ENCODE measurements at places on chromosomes 6 and 20. TPM values are rescaled to one million over a fixed set of nuclear protein-coding genes. Genes with fewer than 3 reads are reported as not detected.

DNA sequence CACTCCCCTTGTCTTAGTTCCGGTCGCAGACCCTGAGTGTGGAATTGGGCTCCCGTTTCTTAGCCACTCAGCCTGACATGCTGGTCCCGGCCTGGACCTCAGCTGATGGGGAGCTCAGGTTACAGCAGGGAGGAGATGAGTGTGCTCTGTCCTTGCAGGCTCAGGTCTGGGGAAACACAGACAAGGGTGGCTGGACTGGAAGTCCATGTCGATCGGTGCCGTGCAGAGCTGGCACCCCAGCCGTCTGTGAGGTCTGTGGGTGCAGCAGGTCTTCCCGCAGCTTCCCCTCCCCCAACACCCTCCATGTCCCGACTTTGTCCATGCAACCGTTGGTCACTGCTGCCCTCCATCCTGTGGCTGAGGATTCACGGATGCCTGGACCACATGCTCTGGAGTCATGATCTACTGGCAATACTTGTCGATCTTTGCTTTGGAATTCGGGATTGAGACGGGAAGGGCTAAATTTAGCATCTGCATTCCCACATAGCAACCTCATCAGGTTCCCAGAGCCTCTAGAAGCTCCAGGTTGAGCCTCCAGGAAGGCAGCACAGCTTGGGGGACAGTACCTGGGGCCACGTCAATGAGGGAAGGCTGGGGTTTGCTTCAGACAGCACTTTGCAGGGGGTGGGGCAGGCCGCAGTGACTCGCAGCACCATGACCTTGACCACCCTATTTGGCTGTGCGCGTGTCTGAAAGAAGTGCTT is 118.8 kb downstream of the PSMB1 start:
- no peak for DNase-seq

GRCh38 chr20:25038103-25038410 is 19.9 kb downstream of the ACSS1 start:
- DNase-seq, result no peak

DNA sequence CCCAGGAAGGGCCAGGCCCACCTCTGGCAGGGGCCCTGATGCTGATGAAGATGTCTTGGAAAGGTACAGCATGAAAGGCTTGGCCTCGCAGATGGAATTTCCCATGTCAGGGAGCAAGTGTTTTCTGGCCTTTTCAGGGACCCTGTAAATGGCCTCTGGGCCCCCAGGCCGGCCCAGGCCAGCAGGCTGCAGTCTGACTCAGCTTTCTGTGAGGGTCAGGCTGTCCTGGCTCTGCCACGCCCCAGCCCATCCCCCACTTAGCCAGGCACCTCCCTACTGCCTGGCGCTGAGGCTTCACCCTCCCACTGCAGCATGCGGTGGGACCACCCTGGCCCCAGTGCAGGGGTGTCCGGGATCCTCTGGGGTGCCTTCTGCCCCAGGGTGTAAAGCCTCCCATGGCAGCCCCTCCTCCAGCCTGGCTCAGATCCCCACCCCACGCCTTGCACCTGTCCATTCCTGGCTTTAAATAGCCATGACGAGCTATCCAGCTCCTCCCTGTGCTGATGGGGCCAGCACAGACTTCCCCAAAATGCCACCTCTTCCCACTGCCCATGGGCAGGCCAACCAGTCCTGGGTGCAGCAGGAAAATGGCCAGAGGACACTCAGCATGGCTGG is 35.6 kb upstream of the GATA5 start:
- no peak for DNase-seq

- no peak for DNase-seq
Observed at GRCh38 chr6:57174511-57174907, 2.4 kb downstream of the BAG2 start.

- DNase-seq, result no peak
Observed at GRCh38 chr20:6685181-6685582, 82.3 kb upstream of the BMP2 start.

DNA sequence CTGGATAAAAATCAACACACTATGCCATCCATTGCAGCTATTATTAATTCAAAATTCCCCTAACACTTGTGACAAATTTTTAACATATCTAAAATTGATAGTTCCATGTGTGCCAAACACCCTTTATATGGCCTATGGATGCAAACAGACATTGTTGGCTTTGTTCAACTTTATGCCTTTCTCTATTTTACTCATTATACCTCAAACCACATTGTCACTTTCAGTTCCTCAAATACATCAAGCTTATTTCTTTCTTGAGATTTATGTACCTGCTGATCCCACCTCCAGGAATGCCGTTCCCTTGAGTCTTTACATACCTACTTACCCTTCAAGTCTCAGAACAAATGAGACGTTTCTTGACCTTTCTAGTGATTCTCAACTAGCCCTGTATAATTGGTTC is 193.5 kb upstream of the PLN start:
- DNase-seq, result no peak

GRCh38 chr6:17907406-17908229 is 79.8 kb downstream of the KIF13A start:
- no peak for DNase-seq

DNA sequence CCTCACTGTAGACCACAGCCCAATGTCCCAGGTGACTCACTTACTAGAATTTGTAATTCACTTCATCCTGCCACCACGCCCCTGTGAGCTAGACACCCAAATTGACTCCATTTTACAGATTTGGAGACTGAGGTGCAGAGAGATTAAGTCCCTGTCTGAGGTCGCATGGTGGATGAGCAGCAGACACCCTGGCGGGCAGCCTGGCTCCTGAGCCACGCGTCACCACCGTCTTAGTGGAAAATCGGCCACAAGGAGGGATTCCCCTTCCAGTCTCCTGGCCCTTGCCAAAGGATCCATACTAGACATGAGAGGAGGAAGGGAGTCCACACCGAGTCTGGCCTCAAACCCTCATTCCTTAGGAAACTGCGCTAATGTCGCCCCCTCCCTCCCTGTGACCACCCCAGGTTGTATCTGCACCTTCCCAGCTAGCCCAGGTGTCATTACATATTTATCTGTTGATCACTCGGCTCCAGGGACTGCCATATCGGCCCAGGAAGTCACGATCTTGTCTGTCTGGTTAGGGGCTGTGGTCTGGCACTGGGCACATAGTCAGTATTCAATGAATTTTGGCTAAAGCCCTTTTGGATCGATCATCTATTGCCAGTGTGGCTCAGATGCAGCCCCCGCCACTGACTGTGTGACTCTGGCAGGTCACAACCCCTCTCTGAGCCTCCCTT is 25.7 kb upstream of the PTGIS start:
- no peak for DNase-seq

GRCh38 chr6:12967686-12968085 is 251.1 kb downstream of the PHACTR1 start:
- DNase-seq, result no peak

DNA sequence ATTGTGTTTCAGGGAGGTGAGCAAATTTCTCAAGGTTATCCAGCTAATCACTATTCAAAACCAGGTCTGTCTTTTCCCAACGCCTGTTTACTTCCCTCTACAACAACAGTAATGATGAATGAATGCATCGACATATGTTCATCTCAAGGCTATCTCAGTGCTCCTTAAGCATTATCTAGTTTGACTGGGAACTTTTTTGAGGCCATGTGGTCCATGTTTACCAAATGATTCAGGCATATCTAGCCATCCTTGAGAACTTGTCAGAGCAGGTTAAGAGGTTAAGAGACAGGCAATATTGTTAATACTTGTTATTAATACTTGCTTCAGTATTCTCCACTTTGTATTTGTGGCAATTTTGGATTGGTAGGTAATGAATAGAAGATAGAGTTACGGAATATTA is 1038.4 kb upstream of the FLRT3 start:
- no peak for DNase-seq

DNA sequence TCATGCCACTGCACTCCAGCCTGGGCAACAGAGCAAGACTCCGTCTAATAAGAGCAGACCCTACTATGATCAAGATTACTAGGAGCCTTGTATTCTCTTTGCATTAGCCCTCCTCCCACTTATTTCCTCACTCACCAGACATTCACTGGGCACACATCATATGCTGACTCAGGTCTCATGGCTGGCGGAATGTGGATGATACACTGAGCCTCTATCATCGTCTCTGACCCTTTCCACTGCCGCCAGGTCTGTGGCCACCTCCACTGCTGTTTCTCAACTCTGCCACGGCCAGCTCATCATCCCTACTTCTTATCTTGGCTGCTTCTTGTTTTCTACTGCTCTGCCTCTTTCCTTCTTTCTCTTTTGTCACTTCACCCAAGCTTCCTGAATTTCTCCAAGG is 161.0 kb downstream of the BACH2 start:
- DNase-seq, result no peak

GRCh38 chr20:20955892-20956291 is 150.3 kb downstream of the LINC00237 start:
- DNase-seq, result no peak

- no peak for DNase-seq
Observed at GRCh38 chr6:46376562-46377061, 114.6 kb downstream of the RCAN2 start.

DNA sequence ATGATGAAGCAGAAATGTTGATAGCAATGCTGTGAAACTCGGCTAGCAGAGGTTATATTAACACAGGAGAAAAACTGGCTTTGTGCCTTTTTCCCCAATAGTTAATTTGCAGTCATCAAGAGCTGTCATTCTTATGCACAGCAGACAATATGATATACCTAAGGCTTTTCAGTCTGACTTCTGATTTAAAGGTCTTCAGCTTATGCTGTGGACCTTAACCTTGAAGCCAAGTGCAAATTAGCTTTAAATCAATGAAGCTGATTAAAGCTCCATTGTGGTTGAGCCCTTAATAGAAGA is 171.6 kb upstream of the ID4 start:
- DNase-seq, result no peak

- no peak for DNase-seq
Observed at GRCh38 chr6:169782966-169783365, 31.5 kb downstream of the ERMARD start.

DNA sequence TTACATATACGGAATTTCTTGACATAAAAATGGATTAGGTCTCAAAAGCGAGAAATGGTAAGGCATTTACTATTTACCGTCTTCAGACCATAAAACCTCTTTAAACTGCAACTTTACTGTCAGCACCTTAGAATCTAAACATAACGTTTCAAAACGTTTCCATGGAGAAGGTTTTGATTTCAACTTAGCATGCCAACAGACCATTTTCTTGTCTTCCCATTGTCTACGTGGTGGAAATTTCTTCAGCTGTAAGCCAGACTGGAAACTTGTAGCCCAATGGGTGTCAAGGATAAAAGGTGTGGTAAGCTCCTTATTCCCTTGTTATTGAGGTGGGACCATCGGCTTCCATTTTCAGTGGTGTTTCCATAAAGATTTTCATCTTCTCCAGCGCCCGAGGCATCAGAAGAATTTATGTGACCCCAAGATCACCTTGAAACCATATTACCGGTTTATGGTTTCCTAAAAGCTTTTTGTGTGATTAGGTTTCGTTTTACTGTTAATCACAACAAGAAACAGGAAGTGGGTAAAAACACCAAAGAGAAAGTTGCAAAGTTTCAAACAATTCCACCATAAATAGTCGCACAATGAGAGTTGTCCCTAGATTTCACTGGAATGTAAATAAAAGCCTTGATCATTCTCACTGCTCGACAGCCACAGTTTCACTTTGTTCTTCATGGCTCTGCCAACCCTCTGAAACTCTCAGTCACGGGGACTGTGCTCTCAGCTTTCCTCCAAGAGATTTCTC is 63.0 kb upstream of the CD2AP start:
- DNase-seq, result no peak

GRCh38 chr20:41258474-41258873 is 59.1 kb downstream of the ZHX3 start:
- no peak for DNase-seq

DNA sequence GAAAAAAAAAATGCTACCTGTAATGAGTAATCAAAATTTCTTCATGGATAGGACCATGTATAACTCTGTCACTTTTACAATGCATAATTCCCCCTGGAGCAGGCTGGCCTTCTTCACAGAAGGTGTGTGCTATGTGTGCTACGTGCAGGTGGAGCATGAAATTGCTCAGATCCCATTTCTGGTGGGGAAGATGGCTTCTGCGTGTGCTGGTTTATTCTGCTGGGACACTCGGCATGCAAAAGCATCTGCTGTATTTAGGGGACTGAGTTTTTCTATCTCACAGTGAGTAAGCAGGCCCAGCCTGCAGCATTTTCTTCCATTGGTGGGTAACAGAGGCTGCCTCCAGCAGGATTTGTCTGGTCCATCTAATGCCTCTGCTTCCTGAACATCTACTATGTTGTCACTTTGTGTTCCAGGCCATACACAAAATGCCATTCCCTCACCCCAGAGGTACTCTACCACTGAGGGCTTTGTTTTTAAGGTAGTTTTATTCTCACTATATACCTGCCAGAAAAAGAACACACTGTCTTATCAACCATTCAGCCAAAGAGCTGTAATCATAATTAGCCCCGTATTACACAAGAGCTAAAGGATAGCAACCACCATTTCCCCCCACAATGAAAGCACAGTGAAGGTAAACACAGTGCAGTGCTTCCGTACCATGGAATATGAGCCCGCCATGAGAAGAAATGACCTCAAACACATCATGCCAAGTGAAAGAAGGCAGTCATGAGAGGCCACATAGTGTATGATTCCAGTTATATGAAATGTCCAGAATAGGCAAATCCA is 62.4 kb downstream of the SYNDIG1 start:
- DNase-seq, result no peak

DNA sequence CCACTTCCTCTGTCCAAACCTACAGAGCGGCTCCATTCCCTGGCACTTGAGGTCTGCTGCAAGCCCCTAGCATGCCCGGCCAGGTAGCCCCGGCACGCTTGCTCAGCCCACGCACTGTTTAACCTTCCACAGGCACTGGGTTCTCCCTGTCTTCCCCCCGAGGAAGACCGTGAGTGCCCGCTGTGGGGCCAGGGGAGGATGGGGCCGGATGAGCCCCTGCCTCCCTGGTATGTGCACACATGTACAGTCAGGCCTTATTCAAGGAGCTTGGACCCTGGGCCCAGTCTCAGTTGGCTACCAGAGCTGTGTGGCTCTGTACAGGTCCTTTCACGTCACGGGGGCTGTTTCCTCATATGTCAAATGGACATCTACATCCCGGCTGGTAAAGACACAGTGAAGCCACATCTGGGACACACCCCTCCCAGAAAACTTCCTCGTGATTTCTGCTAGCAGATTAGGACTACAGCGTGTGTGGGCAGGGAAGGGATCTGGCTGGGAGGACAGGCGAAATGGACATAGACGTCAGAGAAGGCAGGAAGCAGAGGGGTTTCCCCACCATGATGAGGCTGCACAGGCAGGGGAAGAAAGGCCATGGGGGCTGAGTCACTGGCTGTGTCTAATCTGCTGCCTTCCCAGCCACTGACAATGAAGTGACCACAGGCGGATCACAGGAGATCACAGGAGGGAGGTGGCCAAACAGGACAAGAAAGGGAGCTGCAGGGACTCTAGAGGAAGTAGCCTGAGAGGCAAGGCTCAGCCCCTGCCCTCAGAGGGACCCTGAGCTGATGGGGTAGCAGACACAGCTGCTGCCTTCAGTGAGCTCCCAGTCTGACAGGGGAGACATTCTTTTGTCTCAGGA is 62.9 kb downstream of the MRPL14 start:
- no peak for DNase-seq

The SPEF1 gene
- not detected for total RNA-seq

The FAM120B gene
- 14.3 TPM for total RNA-seq

The SYNGAP1 gene
- total RNA-seq, result 18.6 TPM

The WFDC5 gene
- not detected for total RNA-seq

Measured in activated T-cell treated with anti-CD3 and anti-CD28 coated beads, Interleukin-2, amount 50 U/mL, for 4 hours (primary cell).